ENCODE measurements at places on chromosomes 2 and 18.
A peak's percentile ranks its signal among the peaks of the same experiment; 100 is the strongest.

DNA sequence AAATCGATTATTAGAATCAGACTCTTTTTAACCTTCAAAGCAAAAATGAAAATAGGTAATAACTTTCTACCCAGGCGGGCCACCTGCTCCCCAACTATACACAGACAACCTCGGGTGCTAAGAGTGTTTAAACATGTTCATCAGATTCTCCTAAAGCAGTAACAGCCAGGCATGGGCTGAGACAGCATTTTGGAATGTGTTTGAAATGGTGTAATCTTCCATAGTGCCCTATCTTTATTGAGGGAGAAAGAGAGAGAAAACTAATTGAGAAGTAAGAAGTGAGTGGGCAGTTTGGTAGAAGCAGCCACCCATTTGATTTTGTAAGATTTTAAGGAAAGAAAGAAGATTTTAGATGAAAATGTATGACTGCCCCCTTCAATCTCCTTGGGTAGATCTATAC lies 196.1 kb upstream of the CTAGE1 start:
- DNase-seq, result no peak

DNA sequence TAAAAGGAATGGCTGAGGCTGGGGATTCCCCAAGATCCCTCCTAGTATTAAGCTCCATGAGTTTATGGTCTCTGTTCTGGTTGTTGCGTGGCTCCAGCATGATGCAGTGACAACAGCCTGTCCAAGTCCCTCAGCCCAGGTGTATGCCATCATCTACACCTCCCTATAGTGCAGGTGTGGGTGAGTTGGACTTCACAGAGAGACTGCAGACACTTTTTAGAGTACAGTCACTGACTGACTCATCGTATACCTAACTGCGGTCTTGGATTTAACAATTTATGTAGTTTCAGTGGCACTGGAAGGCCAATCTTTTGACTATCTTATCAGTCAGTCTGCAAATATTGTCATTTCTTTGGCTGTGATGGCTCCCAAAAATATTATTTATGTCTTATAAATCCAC lies 415.0 kb downstream of the TMX3 start:
- no peak for DNase-seq

GRCh38 chr2:25131567-25132298 lies 36.6 kb downstream of the POMC start:
- peak; percentile 20 for DNase-seq

GRCh38 chr18:579238-579637 lies 942 bp upstream of the CETN1 start:
- DNase-seq, result no peak

DNA sequence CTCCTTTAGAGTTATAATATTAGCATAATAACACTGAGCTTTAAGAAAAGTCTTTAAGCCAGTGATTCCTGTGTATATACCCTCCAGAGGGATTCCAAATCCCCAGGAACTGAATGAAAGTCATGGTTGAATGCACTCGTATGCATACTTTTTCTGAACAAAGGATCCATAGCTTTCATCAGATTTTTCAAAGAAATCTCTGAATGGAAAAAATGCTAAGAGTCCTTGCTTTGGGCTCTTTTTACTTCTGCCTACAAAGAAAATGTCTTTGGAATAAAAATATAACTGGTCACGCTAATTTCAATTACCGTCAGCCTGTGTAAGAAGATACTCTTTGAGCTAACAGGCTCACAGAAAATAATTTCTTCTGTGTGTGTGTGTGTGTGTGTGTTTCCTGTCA lies 939.5 kb downstream of the ERBB4 start:
- DNase-seq, result no peak

GRCh38 chr2:36032046-36032445 lies 323.5 kb upstream of the CRIM1 start:
- no peak for DNase-seq

- DNase-seq, result no peak
These were observed 52.9 kb downstream of the CRACDL start for GRCh38 chr2:98882971-98883779.

DNA sequence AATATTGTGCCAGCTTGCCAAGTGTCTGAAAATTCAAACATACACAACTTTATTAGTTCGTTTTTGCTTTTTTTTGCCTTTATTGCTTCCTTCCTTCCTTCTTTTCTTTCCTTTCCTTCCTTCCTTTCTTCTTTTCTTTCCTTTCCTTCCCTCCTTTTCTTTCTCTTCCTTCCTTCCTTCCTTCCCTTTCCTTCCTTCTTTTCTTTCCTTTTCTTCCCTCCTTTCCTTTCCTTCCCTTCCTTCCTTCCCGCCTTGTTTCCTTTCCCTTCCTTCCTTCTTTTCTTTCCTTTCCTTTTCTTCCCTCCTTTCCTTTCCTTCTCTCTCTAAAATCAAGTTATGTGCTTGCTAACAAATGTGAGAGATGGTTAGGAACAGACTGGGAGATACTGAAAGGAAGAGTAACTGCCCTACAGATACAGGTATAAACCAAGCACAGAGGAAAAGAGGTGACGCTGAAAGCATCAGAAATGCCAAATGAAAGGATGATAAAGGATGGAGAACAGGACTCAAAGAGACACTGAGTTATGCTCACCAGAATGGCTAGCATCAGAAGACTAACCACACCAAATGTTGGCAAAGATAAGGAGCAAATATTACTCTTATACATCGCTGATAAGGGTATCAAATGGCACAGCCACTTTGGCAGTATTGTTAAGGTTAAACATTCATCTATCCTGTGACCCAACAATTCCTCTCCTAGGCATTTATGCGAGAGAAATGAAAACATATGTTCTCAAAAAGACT lies 151.6 kb downstream of the MREG start:
- DNase-seq, result no peak

DNA sequence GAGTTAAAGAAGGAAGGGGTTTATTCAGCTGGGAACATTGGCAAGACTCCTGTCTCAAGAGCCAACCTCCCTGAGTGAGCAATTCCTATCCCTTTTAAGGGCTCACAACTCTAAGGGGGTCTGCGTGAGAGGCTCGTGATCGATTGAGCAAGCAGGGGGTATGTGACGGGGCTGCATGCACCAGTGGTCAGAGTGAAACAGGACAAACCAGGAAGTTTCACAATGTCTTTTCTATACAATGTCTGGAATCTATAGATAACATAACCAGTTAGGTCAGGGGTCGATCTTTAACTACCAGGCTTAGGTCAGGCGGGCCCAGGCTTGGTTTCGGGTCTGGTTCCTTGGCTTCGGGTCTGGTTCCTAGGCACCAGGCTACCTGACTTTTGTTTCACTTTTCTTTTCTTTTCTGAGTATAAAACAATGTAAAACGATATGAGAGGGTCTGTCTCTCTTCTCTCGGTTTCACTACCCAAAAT lies 30.1 kb upstream of the LIPG start:
- no peak for DNase-seq

DNA sequence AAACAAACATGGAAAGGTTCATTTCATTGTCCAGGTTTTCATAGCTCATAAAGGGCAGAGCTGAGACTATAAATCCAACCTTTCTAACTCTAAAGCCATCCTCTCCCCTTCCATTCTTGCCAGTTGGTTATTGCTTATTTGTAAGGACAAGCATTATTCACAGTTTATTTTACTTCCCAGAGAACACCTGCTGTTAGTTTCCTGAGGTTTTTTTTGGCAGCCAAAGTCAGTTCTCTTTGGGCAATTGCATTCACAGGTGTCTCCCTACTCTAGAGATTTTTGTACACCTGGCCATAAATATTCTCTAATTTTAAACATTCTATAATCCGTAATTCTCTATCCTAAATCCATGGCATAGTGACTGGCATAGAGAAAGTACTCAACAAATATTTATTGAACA lies 87.3 kb upstream of the SPHKAP start:
- DNase-seq, result no peak

- no peak for DNase-seq
These were observed 70.3 kb downstream of the STEAP3 start for GRCh38 chr2:119293900-119294299.

DNA sequence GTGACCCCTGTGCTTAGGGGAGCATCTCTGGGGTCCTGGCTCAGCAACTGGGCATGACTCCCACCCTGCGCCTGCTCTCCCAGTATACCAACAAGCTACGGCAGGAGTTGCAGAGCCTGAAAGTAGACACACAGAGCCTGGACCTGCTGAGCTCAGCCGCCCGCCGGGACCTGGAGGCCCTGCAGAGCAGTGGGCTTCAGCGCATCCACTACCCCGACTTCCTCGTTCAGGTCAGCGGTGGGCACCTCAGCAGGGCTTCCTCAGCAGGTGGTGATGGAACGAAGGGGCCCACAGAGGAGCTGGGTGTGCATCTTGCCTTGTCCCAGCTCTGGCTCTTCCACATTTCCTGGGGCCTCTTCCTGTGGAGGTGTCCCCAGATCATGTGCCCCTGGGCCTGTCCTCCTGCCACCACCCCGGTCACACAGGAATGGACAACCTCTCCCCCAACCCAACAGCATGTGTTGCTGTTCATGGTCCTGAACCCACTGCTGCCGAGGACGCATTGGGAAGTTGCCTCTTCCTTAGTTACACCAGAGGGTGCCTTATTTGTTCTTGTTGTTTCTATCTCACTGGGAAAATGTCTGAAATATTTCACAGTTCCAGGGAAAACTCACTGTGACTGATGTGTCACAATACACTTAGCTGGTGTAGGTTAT lies 10.8 kb downstream of the PROM2 start:
- no peak for DNase-seq

GRCh38 chr2:23711979-23712755 lies 214.8 kb downstream of the ATAD2B start:
- no peak for DNase-seq

GRCh38 chr2:76008001-76008702 lies 297.4 kb upstream of the GCFC2 start:
- no peak for DNase-seq

All from T-helper 22 cell (primary cell).